ENCODE measurements at places on chromosomes 12 and 14.

DNA sequence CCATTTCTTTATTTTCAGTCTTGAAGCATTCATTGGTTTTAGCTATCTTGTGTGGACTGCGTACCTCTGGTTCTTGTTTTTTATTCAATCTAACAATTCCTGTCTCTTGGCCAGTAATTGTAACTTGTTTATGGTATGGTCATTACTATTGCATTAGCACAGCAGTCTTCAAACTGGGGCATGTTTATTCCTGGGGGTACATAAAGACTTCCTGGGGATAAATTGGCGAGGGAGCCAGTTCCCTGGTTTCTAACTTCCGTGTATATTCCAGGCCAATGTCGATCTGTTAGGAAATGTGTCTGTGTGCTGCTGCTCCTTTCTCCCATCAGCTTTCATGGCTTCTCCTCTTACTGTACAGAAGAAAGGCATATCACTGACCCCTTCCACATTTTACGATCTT, 13.7 kb upstream of the EVL start:
- no peak for DNase-seq

DNA sequence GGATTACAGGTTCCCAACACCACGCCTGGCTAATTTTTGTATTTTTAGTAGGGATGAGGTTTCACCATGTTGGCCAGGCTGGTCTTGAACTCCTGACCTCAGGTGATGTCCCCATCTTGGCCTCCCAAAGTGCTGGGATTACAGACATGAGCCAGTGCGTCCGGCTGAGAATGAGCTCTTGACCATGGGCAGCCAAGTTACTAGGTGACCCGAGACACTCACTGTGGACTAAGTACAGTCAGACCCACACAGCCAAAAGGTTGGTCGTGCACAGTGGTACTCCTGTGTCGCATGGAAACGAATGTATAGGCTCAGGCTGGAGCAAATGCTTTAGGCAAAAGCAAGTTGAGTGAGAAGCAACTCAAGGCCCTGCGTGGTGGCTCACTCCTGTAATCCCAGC, 21.0 kb downstream of the DLK1 start:
- no peak for DNase-seq

DNA sequence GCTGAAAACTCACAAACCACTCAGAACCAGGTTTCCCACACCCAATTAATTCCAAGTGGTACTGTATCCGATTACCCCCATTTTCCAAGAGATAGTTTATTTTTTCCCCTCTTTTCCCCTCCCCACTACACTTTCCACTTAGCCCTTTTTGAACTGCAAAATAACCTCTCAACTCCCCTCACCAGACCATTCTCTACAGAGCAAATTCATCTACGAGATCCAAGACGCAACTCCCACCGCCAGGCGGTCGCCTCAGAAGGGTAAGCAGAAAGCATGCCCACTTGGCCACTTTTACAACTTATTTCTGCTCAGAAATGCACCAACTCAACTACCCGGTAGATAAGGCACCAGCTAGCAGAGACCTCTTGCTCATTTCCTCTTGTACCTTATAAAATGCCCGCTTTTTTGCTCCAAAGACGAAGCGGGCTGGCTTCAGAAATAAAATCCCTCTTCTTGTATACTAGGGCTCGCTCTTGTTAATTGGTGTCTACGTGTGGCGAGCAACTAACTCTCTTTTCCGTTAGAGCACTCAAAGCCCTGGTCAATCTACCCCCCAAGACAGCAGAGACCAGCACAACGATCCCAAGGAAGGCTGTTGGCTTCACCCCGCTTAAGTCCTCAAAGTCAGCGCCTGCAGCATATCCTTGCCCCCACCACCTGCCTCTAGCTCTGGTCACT, 910 bp upstream of the SRP54 start:
- no peak for DNase-seq

DNA sequence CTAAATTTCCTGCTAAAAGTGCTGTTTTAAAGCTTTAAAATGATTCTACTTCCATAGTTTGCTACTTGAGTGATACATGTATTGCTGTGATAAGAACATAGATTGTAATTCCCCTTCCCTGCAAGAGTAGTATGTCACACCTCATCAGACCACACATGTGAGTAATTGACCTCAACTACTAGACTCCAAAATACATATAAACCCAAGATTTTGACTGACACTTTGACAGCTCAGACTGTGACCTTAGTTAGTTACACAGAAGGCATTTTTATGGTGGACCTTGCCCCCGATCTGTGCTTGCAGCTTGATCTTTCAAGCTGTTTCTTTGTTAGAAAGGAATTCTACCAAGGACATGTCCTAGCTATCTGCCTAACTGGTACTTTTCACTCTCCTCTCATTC, 18.6 kb downstream of the APOBEC1 start:
- no peak for DNase-seq

DNA sequence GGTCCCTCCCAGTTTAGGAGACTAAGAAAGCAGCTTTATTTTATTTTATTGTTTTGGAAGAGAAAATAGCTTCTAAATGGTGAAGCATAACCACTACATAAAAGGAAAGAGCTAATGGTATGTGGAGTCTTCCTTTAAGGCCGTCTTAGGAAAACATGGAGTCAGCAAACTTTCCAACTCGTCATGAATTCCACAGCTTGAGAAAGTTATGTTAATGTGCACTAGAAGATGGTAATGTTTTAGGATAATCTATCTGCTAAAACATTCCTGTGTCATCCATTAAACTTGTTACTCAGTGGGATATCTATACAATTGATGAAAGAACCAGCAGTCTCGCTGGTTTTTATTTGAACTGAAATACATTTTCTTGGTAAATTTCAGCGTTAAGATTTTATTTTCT, 448.4 kb upstream of the SEL1L start:
- no peak for DNase-seq

DNA sequence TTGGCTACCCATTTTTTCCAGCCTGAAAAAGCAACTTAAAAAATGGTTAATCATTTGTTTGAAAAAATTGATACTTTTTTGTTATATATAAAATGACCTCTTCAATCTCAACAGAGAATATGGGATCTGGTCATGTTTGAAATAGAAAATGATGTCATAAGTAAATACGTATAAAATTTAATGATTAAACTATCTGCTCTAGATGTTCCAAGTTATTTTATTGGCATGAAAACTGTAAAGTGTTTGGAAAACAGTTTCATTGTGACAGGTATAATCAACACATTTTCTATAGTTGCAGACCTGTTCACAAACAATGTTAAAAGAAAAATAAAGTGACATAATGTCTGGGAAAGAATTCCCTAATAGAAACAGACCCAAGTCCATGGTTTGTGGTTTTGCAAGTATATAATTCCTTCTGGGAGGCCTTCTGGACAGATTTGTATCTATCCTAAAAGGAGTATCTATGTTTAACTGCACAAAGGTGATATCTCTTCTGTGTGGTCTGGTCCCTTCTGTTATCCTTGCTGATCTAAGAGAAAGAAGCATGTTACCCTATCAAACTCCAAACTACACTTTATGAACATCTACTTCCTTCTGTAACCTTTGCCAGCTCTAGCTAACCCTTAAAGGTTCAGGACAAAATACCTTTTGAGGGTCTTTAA, 39.5 kb upstream of the LRIG3 start:
- no peak for DNase-seq
